ENCODE measurements at places on chromosomes 2 and 18.

DNA sequence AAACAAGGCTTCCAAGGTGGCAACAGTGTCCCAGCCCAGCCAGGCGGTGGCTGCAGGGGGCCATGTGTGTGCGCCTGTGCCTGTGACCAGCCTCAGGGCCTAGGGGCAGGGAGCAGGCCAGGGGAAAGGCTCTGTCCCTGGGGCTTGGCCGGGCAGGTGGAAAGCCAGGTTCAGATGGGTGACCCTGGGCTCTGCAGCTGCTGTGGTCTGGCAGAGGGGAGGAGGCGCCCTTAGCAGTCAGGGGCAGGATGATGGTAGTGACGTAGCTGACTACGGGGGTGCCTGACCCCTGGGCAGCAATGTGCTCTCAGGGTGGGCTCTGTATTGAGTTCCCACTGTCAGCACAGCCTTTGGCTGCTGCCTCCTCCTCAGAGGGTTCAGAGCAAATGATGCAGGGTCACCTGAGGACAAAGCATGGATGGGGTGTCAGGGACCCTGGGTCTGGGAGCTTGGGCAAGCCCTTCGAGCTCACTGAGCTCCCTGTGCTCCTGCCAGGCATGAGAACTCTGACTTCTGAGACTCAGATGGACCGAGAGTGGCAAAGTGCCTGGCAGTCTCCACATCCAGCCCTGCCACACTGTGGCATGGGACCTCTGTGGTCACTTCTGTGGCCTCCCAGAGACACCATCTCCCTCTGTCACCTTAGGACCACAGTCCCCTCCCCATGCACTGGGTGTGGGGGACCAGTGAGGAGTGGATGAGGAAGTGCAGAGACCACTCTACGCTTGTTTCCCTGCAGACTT, 56.6 kb upstream of the ALPP start:
- DNase-seq = no peak

GRCh38 chr18:3794537-3795348, 344.8 kb downstream of the TGIF1 start:
- peak; percentile 99 for DNase-seq

DNA sequence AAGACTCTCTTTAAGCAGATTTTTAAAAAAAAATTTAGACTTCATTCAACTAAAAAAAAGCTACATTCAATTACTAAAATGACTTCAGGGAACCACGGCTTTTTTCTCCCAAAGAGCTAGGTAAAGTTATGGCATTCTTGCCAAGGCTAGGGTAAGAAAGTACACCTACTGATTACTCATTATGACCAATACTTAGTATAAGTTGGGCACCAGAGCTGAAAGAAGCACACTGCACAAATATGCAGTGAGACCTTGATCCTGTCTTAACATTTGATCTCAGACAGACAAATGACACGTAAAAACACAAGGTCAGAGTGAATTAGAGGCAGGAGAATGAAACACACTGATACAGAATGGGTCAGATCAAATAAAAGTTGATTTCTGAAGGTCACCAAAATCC, 88.7 kb downstream of the THADA start:
- DNase-seq = no peak

DNA sequence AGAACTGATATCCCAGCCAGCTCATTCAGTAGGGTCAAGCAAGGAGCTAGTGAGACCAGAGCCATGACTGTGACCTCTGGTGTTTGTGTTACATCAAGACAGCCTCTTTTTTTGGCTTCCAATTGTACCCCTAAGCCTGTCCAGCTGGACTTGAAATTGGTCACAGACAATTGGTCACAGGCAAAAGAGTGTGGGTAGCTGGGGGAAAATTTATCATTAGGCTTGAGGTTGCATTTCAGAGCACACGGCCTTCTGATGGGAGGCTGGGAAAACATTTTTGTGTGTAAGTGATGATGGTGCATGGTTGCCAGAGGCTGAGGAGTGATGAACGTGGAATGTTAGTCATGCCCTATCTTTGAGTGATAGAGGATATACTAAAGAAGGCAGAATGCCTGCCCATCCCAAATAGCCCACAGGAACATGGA, 285.1 kb upstream of the SLC14A2 start:
- peak; percentile 48 for DNase-seq

DNA sequence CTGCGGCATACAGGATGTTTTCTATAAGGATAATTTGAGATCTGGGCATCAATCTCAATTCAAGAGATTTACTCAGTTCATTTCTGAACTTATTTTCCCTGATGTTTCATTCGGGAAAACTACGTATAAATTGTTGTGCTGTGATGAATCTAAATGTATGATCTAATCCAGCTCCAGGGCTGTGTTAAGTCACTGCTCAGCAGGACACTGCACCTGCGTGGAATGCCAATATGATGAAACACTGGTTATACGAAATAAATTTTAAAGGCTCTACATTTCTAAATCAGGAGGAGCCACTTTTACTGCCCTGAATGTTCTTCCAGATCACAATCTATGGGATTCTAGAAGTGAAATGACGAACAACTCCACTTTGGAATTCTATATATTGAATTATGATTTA, 259.0 kb downstream of the HNMT start:
- no peak for DNase-seq

DNA sequence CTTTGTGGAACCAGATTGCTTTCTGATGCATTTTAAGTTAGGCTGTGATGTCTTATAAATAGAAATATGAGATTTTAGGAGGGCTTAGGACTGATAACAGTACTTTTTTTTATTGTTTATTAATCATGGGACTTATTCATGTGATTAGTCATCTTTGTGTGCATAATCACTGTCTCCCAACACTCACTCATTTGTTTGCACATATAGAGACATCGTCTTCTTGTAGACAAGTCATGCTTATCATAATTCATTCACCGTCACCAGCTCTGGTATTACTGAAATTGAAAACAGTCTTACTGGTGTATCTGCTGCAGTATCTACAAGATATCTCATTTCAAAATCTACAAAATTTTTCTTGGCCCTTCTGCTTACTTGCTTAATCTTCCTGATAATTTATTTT, 45.8 kb downstream of the WDR7 start:
- DNase-seq = peak; percentile 48

GRCh38 chr2:27451095-27451494, 8.9 kb downstream of the KRTCAP3 start:
- DNase-seq = no peak

- no peak for DNase-seq
Measured at GRCh38 chr2:39370101-39370500, 67.0 kb downstream of the MAP4K3 start.

DNA sequence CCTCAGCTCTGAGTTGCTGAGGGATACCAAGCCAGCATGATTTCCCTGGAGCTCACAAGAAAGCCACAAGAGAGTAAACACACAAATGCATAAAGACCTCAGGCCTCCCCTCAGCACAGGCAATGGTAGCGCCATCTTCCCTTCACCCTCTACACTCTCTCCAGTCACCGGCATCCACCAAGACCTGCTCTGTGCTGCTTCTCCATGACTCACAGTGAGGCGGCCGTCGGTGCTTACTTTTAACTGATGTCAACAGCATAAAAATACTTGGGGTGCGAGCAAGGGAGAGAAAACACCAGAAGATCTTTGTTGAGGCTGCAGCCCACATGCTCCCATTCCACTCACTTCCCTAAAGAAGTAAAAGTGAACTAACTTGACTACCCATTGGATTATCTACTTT, 46.7 kb downstream of the L3MBTL4 start:
- DNase-seq = peak; percentile 4

GRCh38 chr18:3513481-3513880, 63.5 kb downstream of the TGIF1 start:
- no peak for DNase-seq

DNA sequence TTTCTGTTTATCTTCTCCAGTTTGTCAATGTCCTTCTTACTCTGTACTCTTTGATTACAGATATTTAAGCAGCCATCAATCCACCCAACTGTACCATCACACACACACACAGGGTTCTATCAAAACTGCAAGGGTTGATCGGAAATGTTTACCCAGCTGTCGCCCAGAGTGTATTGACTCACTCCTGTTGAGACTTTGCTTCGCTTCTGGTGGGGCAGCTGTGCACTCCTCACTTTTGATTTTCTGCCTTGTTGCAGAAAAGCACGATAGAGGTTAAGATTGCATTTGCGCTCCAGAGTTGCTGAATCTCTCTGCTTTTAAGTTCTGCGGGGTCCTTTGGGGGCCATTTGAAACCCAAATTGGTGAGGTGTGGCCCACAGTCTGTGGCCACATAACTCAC, 216.2 kb downstream of the SETBP1 start:
- no peak for DNase-seq

- no peak for DNase-seq
Measured at GRCh38 chr2:70113359-70114070, 26.2 kb downstream of the PCBP1 start.

GRCh38 chr2:238383743-238384380, 42.9 kb upstream of the ASB1 start:
- DNase-seq = no peak

DNA sequence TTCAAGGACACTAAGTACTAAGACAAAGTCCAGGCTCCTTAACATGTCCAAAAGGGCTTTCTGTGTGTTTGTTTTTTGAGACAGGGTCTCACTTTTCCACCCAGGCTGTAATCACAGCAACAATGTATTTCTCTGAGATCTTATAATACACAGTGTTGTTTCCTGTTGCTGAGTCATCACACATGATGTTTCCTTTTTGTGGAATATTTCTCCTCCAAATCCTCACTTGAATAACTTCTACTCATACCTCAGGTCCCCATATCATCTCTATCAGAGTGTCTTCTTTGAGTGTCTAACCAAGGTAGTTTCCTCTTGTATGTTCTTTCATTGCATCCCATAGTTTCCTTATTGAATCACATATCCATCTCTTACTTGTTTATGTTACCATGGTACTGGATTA, 632.0 kb upstream of the PIK3C3 start:
- DNase-seq = peak; percentile 35

GRCh38 chr2:166148500-166149400, 20.9 kb upstream of the SCN1A start:
- DNase-seq = no peak

- no peak for DNase-seq
Measured at GRCh38 chr2:38925982-38926381, 36.3 kb downstream of the ARHGEF33 start.

- DNase-seq = peak; percentile 33
Measured at GRCh38 chr2:119431976-119432850, 559 bp downstream of the TMEM37 start.

- DNase-seq = no peak
Measured at GRCh38 chr2:10901160-10901939, 10.4 kb upstream of the KCNF1 start.

All from fibroblast of skin of right biceps (primary cell).